ENCODE measurements at places on chromosomes 2 and 18.
A peak's percentile ranks its signal among the peaks of the same experiment; 100 is the strongest.

DNA sequence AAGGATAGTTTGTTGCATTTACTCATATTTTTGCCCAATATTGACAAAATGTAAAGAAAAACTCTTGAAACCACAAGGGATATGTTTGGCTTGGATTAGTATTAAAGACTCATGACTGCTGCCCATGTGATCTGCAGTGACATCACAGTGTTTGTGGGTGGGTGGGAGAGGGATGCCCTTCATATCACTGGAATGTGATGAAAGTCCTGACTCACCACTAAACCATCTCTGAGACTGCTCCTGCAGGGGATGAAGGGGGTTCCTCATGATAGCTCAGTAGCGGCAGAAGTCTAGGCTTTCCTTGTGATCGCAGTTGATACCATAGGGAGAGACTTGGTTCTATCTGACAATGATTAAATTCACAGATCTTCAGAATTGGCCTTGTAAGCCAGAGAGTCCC, 451.2 kb downstream of the CNTNAP5 start:
- no peak for DNase-seq

DNA sequence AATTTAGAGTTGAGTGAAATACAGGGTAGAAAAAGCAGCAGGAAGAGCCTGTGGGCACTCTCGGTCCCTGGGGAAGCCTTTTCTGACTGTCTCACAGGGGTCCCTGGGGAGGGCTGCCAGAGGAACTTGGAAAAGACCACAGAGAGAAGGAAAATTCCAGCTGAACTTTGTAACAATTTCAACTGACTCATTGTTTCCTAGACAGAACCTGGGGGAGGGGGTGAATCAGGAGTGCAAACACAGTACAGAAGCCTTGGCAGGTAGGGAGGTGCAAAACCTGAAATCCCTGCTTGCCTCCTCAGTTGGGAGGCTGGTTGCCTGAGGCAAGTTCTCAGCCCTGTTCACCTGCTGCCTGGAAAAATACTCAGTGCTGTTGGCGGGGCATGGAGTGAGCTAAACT, 106.8 kb downstream of the GRB14 start:
- DNase-seq, result no peak

DNA sequence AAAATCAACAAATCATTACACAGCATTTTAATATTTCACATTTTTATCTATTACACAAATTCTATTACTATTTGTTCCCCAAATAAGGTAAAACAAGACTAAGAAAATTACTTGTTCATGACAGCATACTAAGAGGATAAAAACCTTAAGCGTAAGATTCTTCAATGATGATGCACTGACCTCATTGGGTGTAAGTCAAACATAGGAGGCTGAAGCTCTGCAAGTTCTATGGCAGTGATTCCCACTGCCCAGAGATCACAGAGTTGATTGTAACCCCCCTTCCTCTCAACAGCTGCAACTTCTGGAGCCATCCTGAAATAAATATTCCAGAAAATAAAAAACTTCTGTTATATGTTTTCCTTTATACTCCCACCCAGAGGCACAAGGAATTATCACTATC, 82.2 kb upstream of the CDKL4 start:
- DNase-seq, result no peak

GRCh38 chr2:70261501-70261900, 3.6 kb downstream of the PCYOX1 start:
- no peak for DNase-seq

DNA sequence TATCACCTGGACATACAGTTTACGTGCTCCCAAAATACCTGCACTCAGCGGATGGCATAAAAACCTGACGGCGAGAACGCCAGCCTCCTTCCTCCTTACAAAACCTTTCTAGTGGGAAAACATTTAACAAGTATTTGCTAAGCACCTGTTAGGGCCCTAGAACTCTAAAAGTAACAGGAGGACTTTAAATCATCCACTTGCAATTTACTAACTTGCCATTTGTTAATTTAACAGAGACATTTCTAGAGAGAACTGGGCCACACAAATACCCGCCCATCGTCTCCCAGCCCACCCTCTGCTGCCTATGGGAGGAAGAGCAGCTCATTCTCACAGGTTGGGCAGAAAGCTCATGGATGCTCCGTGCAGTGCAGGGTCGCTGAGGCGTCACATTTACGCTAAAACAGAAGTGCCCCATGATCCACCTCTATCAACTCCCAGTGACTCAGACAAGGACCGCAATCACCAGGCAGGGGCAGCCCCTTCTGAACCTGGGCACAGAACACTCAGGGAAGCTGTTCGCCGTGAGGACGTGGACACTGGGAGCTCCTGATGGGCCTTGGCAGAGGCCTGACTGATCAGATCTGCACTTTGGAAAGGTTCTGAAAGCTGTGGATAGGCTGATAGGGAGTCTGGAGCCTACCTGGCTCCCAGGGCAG, 106.9 kb downstream of the HDAC4 start:
- DNase-seq, result peak; percentile 32

DNA sequence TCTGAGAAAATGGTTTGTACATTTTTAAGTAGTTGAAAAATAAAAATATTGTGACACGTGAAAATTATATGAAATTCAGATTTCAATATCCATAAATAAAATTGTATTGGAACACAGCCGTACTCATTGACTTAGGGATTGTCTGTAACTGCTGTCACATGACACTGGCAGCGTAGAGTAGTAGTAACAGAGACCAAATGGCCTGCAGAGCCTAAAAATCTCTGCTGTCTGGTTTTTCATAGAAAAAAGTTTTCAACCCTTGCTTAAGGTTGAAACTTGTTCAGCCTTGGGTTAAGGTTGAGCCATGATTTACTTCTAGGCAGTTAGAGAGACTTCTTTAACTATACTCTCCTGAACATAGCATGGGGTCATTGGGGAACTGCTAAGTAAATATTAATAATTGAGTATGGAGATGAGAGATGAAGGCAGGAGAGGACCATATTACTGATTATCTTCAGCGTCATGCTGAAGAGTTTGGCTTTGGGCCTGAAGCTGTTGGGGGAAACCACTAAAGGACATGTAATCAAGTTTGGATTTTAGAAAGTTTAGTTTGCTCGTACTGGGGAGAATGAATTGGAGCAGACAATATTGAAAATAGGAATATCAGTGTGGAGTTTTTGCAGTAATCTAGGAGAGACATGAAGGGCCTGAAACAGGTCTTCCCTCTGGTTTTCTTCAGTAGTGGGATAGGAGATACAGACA, 16.2 kb downstream of the EML4 start:
- no peak for DNase-seq

GRCh38 chr18:42131066-42131929, 176.3 kb downstream of the PIK3C3 start:
- DNase-seq, result no peak

- DNase-seq, result no peak
Measured at GRCh38 chr2:177385151-177385550, 7.4 kb upstream of the AGPS start.

- DNase-seq, result no peak
Measured at GRCh38 chr18:49031511-49032188, 80.9 kb upstream of the SMAD7 start.

GRCh38 chr18:74255131-74255616, 36.6 kb downstream of the CYB5A start:
- DNase-seq, result no peak

- no peak for DNase-seq
Measured at GRCh38 chr2:24816884-24817283, 23.7 kb downstream of the CENPO start.

DNA sequence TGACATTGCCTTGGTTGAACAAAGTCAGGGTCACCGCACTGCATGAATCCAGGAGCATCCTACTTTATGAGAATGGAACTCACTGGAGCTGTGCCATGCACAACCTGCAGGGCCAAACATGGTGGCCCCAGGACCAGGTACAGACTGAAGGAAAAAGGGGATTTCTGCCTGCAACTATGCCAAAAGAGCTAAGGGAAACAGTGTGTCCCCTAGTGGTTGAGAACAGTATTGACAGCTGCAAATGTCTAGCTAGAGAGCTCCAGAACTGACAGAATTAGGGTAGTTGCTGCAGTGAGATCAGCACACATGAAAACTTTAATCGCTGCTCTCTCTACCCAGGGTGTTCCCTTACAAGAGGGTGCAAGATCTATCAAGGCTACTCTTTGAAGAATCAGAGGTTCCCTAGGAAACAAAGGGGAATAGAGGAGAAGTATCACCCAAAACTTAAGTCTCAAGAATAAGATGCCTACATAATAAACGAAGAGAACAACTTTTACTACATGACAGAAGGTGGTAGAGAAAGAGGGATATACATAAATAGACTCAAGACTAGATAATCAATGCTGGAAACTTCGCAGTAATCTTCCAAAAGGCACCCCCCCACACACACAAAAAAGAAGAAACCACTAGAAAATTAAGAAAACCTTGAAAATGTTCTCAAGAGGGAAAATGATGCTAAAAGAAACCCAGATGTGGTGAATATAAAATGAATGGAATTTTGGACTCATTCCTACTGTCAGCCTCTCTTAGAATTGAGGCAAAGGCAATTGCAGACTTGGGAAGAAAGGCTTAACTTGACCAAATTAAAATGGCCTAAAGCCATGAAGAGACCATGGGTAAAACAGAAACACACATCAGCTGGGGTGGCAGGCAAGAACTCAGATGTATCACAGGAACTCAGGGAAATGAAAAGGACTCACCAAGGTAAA, 43.6 kb upstream of the IHH start:
- DNase-seq, result no peak

Measured in activated CD8-positive, alpha-beta memory T cell treated with anti-CD3 and anti-CD28 coated beads for 1 hour (primary cell).